ENCODE measurements at places on chromosomes 2 and 18.

DNA sequence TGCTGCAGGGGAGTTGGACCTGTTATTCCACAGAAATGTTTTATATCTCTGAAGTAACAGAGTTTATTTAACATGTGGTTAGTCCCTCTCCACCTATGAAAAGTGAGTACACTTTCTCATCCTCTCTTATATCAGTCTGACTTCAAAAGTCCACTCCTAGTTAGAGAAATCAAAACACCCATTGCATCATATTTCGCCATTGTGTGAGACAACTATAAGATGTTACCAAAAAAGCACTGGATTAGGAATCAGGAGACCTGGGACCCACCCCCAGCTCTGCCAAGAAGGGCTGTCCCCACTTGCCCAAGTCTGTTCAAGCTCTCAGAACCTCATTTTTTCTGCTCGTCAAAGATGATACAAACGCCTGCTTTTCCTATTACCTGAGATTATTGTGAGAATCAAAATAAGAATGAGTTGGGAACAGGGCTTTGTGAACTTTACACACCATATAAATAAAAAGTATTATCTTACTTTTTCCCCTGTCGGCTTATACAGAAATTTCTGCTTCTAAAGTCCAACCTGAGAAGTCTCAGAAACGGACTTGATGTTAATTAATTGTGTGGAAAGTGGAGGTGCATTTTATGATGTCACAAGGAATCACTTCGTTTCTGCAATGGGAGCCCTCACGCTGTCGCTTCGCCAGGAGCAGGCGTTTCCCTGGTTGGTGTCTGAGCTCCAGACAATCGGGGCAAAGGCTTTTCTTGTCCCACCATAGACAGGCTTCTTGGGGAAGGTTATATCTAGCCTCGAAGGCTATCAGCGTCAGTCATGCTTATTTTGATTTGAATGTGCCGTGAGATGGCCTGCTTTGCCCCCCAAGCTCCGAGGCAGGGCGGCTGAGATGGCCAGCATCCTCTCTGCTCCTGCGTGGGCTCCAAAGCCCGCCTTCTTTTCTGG, 89.6 kb upstream of the ZNF516 start:
- DNase-seq: no peak

DNA sequence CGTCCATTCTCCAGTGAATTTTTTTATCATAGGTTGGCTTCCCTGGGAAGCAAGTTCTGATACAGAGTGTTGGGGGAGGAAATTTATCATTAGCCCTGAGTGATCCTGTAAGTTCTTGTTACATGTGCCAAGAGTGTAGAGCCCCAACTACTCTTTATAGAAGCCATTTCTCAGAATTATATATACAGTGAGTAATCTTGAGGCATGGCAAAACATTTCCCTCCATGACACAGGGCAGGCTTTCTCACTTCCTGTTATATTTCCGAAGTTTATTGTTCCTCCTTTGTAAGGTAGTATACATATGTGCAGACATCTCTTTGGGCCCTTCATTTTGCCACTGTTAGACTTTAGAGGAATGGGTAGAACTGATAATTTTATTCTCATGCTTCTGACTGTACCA, 484.7 kb upstream of the NRXN1 start:
- no peak for DNase-seq

GRCh38 chr18:41955688-41956087, 654 bp downstream of the PIK3C3 start:
- no peak for DNase-seq

GRCh38 chr18:31652357-31652756, 32.0 kb downstream of the B4GALT6 start:
- no peak for DNase-seq

- no peak for DNase-seq
Measured at GRCh38 chr2:72713857-72714256, 112.0 kb downstream of the EXOC6B start.

GRCh38 chr2:149399934-149400615, 69.7 kb downstream of the LYPD6 start:
- no peak for DNase-seq

DNA sequence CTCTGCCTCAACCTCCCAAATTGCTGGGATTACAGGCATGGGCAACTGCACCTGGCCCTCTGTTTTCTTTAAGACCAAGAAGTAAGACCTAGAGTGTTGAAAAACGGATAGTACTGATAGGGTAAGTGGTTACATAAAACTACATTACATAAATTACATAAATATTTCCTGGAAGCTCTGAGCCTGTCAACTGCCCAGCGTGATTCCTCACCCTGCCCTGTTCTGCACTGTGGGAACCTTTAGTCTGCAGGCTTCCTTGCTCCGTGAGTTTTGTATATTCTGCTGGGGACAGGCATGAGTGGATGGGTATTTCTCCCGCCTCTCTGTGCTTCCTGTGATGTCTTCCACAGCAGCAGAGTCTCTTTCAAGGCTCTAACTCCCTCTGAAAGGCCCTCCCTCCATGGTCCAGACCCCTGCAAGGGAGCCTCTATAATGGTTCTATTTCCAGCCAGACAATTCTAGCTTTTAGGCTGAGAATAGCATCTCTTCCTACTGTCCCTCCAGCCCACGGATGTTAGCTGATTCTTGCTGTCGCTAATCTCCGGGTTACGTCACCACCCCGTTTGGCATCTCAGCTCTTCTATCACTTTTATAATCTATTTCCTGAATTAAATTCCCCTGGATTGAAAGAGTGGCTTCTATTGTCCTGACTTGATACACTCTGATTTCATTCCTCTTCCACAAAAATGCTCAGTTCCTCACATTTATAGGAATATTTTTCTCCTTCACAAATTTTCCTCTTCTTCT, 49.5 kb upstream of the PLEKHM3 start:
- no peak for DNase-seq

DNA sequence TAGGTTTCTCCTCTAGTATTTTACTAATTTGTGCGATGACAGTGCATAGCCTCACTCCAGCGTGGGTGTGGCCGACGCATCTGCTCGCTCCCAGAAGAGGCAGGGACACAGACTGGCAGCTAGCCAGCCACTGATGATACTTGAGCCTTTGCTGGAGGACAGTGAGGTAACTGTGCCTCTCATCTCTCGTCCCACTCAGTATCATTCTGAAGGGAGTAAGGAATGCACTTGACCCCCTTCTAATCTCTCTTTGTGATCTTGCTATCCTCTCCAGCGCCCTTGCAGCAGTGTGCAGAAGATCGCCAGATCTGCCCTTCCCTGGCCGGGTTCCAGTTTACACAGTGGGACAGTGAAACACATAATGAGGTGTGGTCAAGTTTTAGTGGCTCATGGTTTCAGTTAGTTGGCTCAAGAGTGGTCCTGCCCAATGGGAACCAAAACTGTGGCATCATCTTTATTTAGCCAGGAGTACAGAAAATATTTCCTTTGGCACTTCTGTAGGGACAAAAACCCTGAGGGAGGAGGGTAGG, 17.5 kb downstream of the NCAPH start:
- DNase-seq: no peak

GRCh38 chr2:138512672-138513071, 11.1 kb downstream of the SPOPL start:
- no peak for DNase-seq

- no peak for DNase-seq
Measured at GRCh38 chr2:119224391-119225104, 914 bp downstream of the STEAP3 start.

DNA sequence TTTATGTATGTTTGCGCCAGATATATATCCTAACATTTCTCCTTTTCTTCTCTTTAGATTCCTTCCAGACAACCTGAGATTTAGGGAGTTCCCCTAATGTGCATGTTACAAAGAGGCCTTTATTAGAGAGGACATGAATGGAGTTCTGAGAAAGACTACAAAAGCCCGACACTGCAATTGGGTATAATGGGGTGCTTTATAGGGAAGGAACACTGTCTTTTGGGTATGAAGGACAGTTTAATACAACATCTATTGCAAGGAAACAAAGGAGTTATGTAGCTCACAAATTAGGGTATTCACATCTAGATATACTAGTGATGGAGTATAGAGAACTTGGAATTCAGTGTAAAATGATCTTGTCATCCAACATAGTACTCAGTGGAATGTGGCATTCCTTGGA, 383.8 kb downstream of the FIGN start:
- no peak for DNase-seq

- DNase-seq: no peak
Measured at GRCh38 chr2:216774620-216775019, 79.3 kb upstream of the IGFBP5 start.

GRCh38 chr2:98492441-98492840, 47.8 kb downstream of the INPP4A start:
- no peak for DNase-seq

All from BJ (cell line).